Fibroblast of skin of abdomen (primary cell): ENCODE measurements at places on chromosomes 3 and 15.

DNA sequence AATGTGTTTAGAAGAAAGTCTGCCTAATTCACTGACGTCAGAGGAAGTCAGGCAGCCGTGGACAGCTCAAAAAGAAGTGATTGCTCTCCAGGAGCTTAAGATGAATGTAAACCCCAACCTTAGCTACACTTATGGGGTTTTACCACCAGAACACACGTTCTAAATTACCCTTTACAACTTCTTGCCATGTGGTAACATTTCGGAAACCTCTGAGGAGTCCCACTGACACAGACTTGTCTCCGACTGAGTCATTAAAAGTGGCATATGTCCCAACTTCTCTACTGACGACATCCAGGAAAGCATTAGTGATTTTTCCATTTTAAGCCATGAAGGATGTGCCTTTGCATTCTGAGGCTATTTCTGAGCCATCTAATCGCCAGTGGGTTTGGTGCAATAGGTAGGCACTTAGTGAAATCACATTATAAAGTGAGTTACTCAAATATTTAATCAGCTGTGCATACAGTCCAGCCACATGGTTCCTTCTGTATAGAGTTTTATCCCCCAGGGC lies 32.4 kb downstream of the C2CD4A start:
- DNase-seq = peak; percentile 90

- no peak for DNase-seq
These were observed 58.2 kb downstream of the SNRK start for GRCh38 chr3:43344520-43344919.

DNA sequence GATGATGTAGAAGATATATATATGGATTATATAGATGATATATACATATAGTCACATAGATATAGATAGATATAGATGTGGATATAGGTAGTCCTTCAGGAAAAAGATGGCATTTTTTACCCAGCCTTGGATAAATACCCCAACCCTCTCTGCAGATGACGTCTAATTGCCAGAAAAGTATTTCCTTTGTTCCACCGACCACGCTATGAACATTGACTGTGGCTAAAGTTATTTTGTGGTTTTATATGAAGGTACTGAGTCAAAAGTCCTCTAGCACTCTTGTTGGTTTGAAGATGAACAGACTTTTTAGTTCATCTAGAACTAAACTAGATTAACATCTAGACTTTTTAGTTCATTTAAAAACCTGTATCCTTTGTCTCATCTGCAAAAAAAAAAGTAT lies 207.7 kb downstream of the PLOD2 start:
- peak; percentile 81 for DNase-seq

GRCh38 chr3:8520816-8521403 lies 19.3 kb downstream of the LMCD1 start:
- no peak for DNase-seq

DNA sequence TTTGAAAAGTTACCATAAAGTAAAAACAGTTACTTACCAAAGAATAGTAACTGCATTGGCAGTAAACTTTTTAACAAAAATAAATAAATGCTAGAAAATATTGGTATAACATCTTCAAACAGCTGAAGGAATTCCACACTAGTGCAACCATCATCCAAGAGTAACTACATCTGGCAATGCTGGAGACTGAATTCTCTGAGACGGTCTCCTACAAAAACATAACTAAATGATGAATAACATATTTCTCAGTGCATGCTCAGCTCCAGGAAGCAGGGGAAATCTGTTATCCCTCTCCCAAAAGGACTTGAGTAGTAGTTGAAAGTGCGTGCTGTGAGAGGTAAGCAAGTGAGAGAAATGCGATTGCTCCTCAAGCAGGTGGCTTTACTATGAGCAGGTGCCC lies 526.8 kb upstream of the CCDC54 start:
- DNase-seq = peak; percentile 69

GRCh38 chr3:43190670-43191069 lies 84.8 kb upstream of the POMGNT2 start:
- peak; percentile 88 for DNase-seq

DNA sequence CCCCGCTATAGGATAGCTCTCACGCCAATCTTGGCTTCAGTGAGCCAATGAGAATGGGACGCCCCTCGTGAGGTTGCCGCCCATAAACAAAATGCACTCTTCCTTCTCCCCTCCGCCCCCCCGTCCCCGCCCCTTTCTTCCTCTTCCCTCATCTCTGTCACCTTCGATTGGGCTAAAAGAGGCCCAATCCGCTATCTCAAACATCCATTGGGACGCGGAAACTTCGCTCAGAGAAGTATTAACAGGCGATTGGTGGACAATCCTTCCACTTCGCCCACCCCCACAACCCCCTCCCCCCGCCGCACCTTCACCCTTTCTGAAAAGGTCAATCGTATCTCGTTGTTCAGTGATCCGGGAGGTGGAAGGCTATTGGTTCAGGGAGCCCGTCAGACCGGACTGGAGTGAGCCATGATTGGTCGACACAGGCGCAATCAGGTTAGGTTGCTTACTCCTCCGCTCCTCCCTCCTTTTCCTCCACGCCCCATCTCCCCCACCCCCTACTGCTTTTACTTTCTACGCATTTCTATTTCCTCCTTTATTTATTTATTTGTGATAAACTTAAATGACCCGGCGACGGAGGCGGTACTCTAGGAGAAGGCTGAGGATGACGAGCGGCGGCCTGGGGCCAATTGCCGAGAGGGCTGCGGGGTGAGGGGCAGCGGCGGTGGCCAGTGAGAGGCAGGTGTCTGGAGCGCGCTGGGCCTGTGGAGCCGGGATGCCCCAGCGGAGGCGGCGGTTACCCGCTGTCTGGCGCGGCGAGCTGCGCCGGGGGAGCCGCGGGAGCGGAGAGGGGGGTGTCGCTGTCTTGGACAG lies 447 bp upstream of the ZBTB20 start:
- peak; percentile 100 for DNase-seq

DNA sequence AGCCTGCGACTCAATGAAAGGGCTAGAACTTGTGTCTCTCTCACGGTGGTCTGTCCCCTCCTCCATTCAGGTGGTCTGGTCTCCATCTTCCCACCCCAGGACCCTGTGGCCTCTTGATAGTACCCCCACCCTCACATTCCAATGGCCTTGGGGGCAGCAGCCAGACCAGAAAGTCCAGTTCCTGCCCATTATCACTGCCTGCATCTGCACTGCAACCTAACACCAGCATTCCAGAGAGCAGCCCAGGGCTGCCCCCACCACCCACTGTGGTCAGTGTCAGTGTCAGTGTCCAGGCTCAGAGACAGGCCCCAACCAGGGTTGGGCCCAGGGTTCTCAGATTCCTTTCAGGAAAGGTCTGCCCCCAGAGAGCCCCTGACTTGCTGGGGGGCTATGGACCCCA lies 12.6 kb downstream of the IGDCC3 start:
- DNase-seq = no peak

DNA sequence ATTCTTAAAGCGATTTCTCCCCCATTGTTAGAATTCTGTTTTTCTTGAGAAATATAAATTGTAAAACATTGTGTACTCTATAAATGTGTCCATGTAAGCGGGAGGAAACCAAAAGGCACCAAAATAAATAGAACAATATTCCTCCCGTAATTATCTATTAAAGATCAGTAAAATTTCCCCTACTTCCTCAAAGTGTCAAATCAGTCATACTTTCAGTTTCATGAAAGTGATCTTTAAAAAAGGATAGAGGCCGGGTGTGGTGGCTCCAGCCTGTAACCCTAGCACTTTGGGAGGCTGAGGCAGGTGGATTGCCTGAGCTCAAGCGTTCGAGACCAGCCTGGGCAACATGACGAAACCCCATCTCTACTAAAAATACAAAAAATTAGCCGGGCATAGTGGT lies 278.9 kb downstream of the MECOM start:
- DNase-seq = no peak

- no peak for DNase-seq
These were observed 283.6 kb upstream of the RARB start for GRCh38 chr3:25144430-25144829.

- DNase-seq = no peak
These were observed 4.3 kb downstream of the CADM2 start for GRCh38 chr3:84963137-84963536.

GRCh38 chr3:13927295-13927694 lies 47.4 kb upstream of the WNT7A start:
- DNase-seq = no peak

DNA sequence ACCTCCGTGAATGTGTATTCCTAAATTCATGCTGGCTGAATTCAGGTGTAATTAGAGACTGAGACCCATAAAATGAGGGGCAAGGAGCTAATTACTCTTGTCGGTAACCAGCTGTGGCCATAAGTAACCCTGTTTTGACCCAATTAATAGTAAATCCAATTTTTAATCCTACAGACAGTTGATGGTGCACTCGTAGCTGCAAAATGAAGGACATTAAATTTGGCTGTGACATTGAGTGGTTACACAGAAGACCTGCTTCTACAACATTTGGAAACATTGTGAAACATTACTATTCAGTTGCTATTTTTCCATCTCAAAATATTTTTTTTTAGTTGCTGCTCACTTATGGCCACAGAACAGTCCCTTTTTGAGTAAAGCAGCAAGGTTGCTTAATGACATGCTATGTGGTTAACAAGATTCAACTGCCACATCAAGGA lies 33.0 kb downstream of the MBNL1 start:
- DNase-seq = no peak

GRCh38 chr3:151460228-151460627 lies 633 bp downstream of the IGSF10 start:
- DNase-seq = peak; percentile 49

DNA sequence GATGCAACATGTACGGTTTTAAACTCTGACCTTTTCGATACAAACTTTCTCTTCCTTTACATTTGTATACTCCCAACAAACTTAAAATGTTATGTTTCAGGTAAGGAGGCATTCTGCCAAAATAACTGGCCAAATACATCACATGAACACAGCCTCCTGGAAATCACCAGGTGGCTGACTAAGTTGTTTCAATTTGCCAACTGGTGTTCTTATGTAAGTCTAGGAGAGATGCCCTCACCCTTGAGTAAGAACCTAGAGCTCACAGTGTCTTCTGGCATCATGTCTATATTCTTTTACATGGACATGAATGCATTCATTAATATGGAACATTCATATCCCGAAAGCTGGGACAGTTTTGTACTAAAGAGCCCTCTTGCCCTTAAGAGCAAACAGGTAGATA lies 341.1 kb upstream of the NR2F2 start:
- DNase-seq = no peak

GRCh38 chr3:107265526-107265925 lies 111.7 kb upstream of the CCDC54 start:
- DNase-seq = no peak

GRCh38 chr3:14950274-14950673 lies 2.9 kb downstream of the NR2C2 start:
- no peak for DNase-seq

DNA sequence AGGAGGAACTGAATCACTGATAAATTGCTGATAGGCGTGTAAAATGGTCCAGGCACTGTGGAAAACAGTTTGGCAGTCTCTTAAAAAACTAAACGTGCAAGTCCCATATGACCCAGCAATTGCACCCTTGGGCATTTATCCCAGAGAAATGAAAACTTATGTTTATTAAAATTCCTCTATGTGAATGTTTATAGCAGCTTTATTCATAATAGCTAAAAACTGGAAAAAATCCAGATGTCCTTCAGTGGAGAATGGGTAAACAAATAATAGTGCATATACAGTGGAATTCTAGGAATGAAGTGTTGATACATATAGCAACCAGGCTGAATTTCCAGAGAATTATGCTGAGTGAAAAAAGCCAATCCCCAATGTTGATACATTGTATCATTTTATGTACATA lies 482.2 kb upstream of the PDZRN3 start:
- peak; percentile 31 for DNase-seq

GRCh38 chr3:45547764-45548680 lies 46.5 kb upstream of the LIMD1 start:
- peak; percentile 84 for DNase-seq

DNA sequence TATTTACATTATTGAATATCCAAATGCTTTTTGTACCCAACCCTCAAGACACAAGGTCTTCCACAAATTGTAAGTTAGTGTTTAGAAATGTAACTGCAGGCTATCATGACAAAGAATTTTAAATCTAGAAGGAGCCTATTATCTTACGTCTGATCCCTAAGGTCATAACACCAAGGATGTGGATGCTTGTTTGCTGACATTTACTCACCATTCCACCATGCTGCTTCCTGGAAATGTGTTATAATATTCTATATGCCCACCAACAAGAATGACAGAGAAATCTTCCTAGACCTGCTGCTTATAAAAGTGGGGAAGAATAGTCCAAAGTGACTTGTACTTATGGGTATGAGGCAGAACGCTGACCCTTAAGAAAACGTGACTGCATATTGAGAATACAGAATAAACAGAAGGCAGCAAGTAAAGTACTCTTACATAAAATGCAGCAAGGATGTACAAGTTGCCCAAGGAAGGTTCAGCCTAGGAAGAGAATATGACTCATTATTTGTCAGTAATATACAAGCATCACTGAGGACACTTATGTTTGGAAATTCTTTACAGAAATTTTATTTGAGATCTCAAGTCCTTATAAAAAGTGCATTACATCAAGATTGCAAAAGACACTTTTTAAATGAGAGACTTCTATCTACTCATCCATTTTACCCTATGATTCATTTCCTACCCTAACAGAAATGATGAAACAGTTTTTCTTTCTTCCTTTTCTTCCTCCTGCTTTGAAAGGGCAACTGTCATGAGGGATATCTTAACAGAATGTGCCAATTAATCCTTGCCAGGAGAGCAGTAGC lies 59.6 kb downstream of the ESYT3 start:
- DNase-seq = peak; percentile 76

DNA sequence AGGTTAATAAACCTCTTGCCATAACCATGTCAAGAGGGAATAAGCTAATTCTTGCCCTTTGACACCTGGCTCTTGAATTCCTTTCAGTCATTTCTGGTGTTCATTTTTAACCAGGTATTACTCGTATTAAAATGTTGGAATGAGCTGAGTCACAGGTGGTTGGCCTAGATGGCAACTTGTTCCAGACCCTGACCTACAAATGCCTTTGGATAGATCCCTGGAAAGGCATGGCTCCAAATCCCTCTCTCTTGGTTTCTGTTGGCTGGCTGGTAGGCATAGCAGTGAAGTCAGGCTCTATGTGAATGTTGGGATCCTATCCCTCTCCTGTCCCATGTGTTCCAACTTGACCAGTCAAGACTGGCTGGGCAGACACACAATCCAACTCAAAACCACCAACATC lies 277.1 kb upstream of the PROK2 start:
- DNase-seq = no peak

GRCh38 chr15:77764095-77764494 lies 131.4 kb upstream of the LINGO1 start:
- no peak for DNase-seq

DNA sequence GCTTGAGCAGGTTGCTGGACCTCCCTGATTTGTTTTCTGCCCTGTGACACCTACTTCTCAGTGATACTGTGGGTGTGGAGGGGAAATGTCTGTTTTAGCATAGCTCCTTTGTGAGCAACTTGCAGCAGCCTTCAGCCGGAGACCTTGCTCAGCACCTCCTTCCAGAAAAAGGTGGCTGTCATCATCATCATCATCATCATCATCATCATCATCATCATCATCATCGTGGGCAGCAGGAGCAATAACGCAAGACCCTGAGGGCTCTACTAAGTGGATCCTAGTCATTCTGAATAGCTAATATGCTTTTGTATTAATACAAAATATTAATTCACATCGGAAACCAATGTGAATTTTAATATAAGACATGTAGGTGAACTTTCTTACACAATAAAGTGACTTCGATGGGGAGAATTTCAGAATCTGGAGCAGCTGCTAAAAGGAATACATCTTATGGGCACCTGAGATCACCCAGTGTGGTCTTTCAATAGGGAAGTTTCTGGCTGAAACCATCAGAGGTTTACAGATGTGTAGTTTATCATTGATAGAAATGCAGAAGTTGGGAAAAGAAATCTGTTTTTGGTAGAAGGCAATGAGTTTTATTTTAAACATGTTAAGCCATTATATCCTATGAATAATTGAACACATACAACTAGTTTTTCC lies 8.6 kb downstream of the GABRR3 start:
- DNase-seq = no peak
